ENCODE measurements at places on chromosomes 12 and 14.

GRCh38 chr12:98224584-98225221 lies 290.7 kb upstream of the TMPO start:
- no peak for DNase-seq

- no peak for DNase-seq
Observed at GRCh38 chr12:130862161-130862560, 9.7 kb upstream of the RAN start.

DNA sequence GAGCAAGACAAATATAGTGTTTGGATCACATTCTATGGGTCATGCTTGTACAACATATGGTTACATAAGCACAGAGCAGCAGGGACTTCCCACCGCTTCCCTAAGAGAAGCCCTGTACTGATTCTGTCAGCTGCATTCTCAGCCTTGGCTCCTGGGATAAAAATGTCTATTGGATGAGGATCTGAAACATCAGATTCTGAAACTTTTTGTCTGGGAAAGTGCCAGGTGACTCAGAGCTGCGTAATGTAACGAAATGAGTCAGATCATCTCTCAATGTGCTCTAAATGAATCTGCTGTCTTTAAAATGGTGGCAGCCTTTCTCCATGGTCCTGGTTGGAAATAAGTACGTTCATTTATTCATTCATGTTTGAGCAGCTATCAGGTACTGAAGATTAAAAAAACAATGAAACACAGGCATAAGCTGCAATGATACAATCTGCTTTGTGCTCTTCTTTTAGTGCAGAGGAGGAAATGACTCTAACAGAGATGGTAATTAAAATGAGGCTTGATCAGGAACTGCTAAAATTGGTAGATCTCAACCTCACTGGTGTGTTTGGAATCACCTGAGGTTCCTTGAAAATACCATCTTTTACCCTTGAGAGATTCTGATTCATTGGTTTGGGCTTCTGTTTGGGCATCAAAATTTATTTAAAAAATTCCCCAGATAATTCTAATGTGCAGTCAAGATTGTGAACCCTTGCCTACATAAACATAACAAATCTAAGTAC lies 99.1 kb upstream of the NAP1L1 start:
- DNase-seq = no peak

- DNase-seq = no peak
Observed at GRCh38 chr14:64235652-64236640, 58.2 kb downstream of the ESR2 start.
